Stimulated activated CD8-positive, alpha-beta memory T cell treated with anti-CD3 and anti-CD28 coated beads, Interleukin-4, amount 100 ng/mL, for 1 hour (primary cell): ENCODE measurements at places on chromosomes 1 and 21.

GRCh38 chr1:224528900-224529299 is 87.2 kb upstream of the CNIH3 start:
- DNase-seq = no peak

GRCh38 chr1:5979536-5980313 is 12.5 kb downstream of the NPHP4 start:
- DNase-seq = no peak

DNA sequence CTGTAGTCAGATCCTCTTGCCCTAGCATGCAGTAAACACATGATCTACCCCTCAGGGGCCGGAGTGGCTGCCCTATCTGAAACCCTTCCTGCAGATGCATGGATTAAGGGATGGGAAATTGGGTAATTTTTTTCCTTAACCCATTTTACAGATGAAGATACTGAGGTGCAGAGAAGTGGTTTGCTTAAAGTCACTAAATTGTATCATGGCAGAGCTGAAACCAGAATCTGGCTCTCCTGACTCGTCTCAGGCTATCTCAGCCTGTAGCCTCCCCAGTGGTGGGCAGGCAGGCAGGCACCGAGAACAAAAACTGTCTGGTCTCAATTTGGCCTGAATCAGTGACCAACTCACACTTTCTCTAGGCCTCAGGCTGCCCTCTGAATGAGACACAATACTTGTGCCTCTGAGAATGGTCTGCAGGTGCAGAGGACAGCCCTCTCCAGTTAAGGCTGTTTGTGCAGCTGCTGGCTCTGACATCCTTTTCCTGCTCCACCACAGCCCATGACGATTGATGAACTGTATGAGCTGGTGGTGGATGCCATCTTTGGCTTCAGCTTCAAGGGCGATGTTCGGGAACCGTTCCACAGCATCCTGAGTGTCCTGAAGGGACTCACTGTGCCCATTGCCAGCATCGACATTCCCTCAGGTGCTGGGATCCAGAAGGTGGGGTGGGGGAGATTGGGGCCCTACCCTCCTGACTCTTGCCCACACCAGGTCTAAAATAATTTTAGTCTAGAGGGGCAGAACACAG is 1.5 kb downstream of the NAXE start:
- DNase-seq = no peak

- no peak for DNase-seq
These were observed at the start of gene FAM163A for GRCh38 chr1:179742717-179743678. TSS of gene FAM163A (plus strand) at chr1:179743291. CDS start at chr1:179813098, 69,807 bp downstream.

DNA sequence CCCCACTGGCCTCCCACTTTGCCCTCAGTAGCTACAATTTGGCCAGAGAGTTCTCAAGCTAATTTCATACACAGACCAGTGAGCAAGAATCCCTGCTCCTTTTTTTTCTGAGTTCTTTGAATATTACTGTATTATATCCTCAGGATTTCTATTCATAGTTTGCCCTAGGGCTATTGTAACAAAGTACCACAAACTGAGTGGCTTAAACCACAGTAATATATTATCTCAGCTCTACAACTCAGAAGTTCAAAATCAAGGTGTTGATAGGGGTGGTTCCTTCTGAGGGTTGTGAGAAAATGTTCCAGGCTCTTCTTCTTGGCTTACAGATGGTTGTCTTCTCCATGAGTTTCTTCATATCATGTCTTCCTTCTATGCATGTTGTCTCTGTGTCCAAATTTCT is 289.4 kb upstream of the ESRRG start:
- no peak for DNase-seq

DNA sequence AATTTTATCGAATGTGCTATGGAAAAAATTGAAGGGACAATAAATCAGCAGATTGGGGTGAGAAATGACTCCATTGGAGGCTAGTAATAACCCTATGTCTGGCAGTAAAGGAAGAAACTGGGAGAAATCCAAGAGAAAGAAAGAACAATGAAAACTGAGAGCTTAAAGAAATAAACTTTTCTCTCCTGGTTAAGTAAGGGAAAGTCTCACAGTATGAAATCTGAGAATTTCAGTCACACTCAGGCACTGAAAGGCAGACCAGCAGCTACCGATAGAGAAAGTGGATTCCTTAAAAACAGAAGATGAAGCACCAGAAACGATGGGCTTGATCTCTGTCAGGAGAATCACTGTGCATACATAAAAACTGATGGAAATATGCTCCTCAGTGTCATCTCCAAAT is 404.2 kb downstream of the PLPP3 start:
- DNase-seq = no peak

GRCh38 chr1:210457568-210457967 is 128.9 kb downstream of the HHAT start:
- no peak for DNase-seq

- DNase-seq = no peak
These were observed 153.5 kb downstream of the HLX start for GRCh38 chr1:221032637-221033280.

DNA sequence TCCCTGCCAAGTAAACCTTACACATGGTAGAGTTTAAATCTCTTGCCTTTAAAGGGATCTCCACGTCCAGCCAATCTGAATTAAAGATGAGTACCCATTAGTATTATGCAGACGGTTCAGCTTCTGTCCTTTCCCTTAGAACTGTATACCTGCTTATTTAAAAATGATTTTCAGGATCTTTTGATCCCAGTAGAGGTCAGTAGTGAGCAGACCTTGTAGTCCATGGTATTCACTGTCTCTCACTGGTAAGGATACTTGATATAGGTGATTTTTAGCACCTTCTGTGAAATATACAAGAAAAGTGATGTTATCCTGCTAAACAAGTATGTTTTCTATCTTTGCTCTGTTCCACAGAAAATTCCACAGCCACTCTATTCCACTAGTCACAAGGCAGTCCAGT is 1211.6 kb upstream of the ADGRL4 start:
- DNase-seq = no peak

DNA sequence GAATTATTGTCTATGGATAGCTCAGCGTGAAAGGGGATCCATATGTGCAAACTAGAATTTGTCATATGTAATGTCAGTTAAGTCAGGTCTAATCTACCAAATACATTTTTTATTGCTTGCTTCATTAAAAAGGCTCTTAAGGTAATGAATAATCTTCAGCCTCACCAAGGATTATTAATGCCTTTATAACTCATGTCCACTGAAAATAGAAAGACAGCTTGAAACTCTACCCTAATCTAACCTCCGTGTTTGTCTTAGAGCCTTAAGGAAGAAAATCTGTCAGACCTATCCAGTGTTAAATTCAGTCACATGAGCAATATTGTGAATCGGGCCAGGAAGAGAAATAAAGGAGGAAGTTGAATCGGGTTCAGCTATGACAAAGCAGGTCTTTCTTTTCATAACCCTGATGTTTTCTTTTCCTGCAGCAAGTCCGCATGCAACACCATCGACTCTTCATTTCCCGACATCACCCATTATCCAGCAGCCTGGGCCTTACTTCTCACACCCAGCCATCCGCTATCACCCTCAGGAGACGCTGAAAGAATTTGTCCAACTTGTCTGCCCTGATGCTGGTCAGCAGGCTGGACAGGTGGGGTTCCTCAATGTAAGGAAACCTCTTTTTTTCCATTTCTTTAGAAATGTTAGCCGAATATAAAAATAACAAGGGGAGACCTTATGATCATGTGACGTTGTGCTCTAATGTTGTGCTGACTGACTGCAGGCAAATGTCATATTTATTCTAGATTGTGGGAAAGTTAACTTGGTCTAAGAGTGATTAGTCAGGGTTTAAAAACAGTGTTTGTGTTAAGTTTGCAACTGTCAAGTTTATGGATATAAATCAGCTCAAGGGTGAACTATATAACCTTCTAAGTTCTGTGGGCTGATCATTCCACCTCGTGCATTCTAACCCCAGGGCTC is 321.0 kb downstream of the TM2D1 start:
- no peak for DNase-seq

DNA sequence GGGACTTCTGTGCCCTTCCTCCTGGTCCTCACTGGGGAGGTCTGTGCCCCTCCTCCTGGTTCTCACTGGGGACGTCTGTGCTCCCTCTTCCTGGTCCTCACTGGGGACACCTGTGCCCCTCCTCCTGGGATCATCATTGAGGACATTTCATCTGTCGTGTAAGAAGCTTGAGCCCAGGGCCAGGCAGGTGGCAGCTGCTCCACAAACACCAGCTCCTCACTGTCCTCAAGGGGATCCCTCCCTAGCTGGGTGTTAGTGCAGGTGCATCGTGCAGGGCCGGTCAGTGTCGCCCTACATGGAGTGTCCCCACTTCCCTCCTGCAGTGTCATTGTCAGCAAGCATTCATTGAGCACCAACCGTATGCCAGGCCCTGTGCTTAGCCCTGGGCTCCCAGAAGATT is 312.7 kb downstream of the PTPRU start:
- DNase-seq = no peak

DNA sequence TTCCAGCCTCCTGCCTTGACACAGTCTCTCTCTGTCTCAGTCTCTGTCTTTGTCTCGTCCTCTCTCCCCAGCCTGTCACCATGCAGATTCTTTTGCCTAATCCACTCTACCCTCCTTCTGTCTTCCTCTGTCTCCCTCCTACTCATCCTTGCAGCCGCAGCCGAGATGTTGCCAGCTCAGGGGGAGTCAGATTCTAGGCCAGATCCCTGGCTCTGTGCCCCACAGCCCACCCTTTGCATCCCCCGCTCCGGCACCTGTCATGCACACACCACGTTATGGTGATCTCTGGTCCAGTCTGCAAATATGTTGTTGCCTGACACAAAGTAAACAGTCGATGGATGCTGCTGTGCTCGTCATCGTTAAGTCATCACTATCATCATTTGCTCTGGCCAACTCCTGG is 35.5 kb upstream of the IGSF21 start:
- no peak for DNase-seq

DNA sequence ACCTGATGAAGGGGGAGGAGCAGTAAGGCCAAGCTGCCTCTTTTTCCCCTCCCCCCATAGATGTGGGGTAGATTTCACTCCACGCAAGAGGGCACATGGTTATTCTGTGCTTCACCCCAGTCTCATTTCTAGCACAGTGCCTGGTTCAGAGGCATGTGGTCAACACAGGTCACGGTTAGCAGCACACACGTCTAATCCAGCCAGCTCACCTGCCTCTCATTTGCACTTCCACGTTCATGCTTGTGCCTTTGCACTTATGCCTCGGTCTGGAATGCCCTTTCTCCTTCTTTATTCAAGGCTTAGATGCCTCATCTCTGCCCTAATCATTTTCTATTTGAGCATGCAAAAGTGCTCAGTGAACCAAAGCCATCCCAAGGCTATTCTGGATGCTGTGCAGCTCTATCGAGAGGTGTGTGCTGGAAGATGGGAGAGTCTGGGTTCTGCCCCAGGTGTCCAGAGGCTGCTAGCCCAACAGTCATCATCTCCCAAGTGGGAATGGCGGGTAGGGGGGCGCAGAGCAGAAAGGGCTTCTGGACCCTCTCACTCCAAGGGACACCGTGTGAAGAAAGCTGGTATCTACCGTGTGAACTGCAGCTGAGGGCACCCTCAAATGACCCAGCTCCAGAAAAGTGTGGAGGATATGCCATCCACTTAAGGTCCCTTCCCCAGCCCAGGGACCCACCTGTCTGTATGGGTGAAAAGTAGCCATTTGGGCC is 2.1 kb upstream of the A3GALT2 start:
- DNase-seq = no peak

DNA sequence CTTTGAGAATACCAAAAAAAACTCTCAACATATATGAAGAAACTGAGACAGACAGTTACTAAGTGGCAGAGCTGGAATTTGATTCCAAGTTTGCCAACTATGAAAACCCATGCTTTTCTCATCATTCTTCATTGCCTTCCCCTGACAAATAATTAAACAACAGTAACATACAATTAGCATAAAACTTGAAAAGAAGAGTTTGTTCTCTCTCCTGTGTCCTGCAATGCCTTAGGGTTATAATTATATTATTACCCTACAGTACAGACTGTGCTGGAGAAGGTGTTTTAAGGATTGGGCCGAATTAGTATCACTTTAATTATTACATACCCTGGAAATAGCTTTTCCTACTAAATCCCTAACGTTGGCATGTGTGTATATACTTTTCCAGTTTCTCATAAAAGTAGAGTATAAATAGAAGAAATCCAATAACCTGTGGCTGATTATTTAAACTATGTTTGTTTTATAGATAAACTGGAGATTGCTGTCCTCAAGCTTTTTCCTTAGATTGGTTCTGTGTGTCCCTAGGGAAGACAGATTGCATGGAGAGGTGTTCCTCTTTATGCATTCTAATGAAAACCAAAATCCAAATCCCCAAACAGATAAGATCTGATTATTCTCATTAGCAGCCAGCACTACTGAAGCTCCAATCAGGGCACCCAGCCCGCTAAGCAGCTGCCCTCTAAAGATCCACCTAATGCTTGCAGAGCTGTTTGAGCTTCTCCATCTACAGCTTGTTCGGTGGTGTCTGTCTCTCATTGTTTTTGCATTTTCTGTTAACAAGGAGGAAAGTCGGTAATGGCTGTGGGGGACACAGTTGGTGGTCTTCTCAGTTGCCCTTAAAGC is 156.3 kb downstream of the TM2D1 start:
- DNase-seq = no peak

GRCh38 chr1:184033711-184034167 is 3.8 kb downstream of the COLGALT2 start:
- no peak for DNase-seq

DNA sequence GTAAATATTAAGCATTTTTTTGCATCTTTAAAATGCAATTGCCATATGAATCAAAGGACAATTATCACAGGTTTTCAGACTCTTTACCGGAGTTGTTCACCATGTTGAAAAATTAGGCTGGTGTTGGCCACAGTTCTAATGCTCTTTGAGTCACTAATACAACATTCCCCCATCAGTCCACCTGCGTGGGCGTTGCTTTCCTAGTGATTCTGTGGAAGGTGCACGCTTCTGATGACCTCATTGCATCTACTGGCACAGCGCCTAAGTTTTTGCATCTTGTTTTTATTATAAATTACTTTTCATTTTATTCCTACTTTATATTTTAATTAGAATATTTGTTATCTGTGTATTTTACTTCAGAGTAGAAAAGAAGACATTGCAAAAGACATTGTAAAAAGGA is 4.7 kb upstream of the F5 start:
- no peak for DNase-seq

DNA sequence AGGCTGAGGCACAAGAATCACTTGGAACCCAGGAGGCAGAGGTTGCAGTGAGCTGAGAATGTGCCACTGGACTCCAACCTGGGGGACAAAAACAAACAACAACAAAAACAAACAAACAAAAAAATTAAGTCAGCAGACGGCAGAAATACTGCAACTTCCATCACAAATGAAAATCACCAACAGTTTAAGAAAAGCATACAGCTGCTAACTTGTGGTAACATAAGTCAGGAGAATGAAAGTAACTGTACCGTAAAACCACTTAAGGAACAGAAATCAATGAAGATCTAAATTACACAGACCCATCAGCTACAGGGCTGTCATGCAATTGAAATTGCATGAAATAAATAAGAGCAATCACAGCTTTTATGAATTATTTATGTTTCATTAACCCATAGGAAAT is 25.0 kb downstream of the MCOLN2 start:
- no peak for DNase-seq

- DNase-seq = no peak
These were observed 444.9 kb downstream of the LTN1 start for GRCh38 chr21:28547766-28548165.

DNA sequence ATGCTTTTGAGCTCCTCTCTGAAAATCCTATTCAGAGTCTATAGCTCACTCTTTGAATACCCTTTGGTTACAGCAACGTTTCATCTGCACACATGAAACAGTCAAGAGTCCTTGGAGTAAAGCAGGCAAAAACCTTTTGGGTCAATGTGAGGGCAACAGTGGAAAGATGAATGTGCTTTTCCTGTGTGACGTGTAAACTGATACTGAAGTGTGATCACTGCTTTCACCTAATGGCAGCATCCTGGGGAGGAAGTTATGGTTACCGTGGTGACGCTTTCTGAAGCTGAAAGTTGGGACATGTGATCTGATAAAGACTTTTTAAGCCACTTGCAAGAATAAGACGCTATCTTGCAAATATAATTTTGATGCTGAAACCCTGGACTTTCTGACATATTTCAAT is 160.0 kb downstream of the SEC16B start:
- DNase-seq = no peak
